ENCODE measurements at places on chromosomes 16 and 17.
A peak's percentile ranks its signal among the peaks of the same experiment; 100 is the strongest.

DNA sequence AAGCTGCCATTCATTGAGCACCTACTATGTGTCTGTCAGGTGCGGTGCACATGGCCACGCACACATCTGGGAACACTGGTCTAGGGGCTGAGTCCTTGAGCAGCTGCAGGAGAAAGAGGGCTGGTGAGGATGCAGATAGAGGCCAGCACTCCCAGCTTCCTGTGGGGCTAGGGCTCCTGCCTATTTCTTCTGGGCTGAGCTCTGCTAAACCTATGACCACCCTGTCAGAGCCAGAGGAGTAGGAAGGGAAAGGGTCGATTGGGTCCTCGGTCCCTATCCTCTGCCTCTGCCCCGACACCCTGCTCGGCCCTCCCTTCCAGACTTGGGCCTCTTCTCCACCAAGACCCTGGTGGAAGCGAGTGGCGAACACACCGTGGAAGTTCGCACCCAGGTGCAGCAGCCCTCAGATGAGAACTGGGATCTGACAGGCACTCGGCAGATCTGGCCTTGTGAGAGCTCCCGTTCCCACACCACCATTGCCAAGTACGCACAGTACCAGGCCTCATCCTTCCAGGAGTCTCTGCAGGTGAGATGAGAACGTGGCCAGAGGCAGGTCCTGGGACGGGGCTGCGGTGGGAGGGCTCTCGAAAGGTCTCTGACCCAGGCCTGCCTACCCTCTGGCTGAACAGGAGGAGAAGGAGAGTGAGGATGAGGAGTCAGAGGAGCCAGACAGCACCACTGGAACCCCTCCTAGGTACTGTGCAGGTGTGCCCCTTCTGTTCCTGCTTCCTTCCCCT lies 4.0 kb upstream of the TMEM88 start:
- no peak for DNase-seq

- DNase-seq = no peak
These were observed 40.5 kb upstream of the KLHDC4 start for GRCh38 chr16:87806261-87806640.

DNA sequence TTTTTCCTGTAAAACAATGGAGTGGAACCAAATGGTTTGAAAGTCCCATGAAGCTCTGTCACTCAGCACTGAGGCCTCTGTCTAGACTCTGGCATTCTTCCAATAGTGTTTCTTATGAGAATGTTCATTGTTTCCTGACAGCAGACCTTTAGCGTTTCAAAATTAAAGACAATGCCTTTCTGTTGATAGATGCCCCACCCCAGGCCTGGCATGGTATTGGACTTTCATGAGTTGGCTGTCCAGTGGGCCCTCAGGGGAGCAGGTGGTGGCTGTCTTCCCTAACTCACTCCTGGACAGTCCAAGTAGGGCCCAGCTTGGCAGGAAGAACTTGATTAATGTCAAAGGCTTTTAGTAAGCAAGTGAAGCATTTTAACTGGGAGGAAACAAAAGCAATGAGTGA lies 186.5 kb upstream of the CCL2 start:
- no peak for DNase-seq

DNA sequence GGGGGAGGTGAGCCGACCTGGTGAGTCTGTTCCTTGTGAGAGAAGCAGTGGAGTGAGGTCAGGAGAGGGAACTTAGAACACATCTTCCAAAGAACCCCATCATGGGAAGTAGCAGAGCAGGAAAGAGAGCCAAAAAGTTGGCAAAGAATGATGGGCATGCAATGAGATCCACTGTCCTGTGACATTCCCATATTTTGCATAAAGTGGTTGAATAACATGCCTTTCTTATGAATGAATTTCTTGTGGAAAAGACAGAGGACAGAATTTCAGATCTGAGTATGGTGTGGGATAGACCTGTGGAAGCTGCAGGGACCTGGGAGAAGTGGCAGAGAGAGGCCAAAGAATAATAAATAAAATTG lies 41.3 kb downstream of the TMEM100 start:
- DNase-seq = no peak

DNA sequence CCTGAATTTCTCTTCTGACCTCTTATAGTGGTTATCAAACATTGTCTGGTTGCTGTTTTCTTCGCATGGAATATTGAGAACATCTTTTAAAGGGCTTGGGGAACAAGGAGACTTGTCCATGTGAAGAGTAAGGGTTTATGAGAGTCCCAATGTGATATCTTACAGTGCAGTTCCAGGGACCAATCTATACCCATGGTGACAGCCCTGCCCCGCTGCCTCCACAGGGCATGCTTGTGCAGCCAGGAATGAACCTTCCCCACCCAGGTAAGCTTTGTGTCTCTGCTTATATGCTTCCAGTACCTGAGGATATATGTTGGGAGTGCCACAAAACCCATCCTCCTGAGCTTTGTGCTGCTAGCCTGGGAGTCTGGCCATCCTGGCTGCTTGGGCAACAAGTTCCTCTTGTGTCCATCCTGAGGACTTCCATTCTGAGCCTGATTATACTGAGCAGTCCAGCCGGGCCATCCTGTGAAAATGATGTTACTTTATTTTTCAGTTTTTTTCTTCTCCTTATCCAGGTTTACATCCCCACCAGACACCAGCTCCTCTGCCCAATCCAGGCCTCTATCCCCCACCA lies 9.5 kb upstream of the RAPGEFL1 start:
- no peak for DNase-seq

GRCh38 chr17:62627904-62628633 lies 599 bp downstream of the MRC2 start:
- peak; percentile 48 for DNase-seq
